NCI-H1694 (cell line): ENCODE measurements at places on chromosomes 4 and X.

GRCh38 chr4:1325681-1326635, 21.1 kb upstream of the UVSSA start:
- DNase-seq: no peak

DNA sequence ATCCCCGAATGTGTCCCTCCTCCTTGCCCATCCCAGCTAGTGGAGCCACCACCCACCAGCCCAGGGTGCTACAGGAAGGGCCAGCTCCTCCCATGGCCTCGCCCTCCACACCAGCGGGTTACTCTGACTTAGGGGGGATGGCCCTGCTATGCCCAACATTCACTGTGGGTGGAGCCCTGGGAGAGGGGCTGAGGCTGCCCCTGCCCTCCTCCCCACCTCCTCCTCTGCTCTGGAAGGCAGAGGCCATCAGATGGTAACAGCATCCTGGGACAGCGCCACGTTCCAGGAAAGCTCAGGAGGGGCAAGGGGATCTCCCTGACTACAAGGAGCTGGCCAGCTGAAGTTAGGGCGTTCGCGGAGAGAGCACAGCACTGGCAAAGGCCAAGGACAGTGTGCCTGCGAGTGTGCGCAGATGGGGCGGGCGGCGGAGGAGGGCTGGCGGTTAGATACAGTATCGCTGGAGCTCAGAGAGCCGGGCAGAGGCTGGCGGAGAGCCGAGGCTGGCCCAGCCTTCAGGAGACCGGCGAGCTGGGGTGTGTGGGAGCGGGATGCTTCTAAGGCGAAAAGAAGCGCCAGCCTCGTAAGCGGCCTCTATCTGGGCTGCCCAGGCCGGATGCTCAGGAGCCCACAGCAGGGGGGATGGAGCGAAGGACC, 1.5 kb downstream of the JAKMIP1 start:
- DNase-seq: peak; percentile 14

DNA sequence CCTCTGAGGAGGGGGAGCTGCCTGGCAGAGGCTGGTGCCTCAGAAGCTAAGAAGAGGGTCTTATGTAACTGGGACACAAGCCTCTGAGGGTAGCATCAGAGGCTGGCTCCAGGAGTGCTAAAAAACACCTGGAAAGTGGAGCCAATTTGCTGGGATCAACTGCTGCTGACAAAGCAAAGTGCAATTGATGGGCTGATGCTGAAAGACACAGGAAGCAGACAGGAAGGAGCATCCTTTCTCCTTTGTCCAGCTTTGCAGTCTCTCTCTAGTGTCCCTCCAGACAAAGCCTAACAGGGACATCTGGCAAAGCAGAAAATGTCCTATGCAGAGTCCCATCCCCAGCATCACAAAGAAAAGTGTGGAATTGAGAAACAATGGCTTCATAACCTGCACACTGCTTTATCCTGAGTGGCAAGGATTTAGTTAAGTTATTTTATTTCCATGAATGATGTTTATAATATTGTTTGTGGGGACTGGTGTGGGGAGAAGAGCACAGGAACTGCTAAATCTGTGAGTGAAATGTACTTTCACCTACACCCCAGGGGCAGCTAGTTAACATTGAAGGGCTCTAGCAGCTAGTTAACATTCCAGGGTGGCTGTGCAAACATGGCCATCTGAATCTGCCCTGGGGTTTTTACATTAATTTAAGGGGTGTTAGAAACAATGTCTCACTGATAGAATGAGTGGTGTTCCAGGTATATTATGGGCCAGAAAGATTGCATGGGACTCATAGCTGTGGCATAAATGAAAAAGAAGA, 25.6 kb upstream of the MBTPS2 start:
- no peak for DNase-seq

DNA sequence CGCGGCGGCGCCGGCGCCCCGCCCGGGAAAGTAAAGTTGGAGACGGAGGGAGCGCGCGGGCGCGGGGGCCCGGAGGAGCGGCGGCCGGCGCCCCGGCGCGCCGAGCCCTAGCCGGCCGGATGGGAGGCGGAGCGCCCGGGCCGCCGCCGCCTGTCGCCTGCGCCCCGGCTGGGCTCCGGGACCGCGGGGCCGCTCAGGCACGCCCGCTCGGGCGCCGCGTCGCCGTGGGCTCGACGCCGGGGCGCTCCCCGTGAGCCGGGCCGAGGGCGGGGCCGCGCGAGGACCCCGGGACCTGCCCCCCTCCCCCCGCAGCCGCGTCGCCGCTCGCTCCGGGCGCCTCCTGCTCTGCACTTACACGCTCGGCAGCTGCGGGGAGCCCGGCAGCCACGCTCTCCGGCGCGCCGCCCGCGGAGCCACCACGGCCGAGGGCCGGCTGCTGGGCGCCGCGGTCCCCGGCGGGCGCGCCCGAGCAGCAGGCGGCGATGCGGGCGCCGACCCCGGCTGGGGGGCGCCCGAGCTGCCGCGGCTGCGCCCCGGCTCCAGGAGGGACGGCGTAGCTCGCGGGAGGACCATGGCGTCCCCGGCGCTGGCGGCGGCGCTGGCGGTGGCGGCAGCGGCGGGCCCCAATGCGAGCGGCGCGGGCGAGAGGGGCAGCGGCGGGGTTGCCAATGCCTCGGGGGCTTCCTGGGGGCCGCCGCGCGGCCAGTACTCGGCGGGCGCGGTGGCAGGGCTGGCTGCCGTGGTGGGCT, at the start of gene ADRA2C:
Gene ADRA2C (plus strand): TSS at position 350 of the 749 bp plus-strand sequence. CDS start 222 bp downstream, at position 572.
- no peak for DNase-seq

- no peak for DNase-seq
Measured at GRCh38 chr4:2745981-2746806, 9.9 kb downstream of the TNIP2 start.

GRCh38 chr4:142120921-142121320, 484.5 kb downstream of the IL15 start:
- no peak for DNase-seq

DNA sequence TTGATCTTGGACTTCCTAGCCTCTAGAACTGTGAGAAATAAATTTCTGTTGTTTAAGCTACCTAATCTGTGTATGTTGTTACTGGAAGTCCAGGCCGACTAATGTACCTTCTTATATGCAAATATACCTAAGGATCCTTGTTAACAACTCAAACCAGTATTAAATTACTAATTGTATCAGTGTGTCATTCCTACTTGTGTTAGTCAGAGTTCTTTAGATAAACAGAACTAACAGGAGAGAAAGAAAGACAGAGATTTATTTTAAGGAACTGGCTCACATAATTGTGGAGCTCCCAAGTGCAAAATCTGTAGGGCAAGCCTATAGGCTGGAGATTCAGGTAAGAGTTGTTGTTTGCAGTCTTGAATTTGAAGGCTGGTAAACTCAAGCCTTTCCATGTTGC, 120.0 kb downstream of the ADGRL3 start:
- no peak for DNase-seq

GRCh38 chr4:75340561-75340960, 173.6 kb downstream of the RCHY1 start:
- DNase-seq: no peak

DNA sequence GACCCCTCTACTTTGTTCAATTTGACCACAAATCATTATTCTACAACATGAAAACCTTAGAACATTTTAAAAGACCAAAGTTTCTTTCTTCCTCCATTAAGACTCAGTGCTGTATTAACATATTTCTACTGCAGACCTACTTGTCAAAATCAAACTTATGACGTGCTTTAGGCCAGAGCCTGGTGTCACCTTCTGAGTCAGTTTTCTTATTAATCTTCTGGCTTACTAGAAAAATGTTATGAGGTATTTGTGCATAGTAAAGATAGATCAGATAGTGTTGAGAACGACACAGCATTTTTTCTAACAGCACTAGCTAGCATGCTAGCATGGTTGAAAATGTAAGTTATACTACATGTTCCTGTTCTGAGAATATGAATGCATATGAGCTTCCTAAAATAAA, 333.6 kb upstream of the FAM241A start:
- no peak for DNase-seq

- DNase-seq: no peak
Measured at GRCh38 chr4:127771535-127772275, 10.4 kb upstream of the HSPA4L start.

GRCh38 chr4:30380404-30380998, 339.7 kb upstream of the PCDH7 start:
- DNase-seq: peak; percentile 39

GRCh38 chr4:38759113-38759789, 23.5 kb downstream of the TLR10 start:
- no peak for DNase-seq

DNA sequence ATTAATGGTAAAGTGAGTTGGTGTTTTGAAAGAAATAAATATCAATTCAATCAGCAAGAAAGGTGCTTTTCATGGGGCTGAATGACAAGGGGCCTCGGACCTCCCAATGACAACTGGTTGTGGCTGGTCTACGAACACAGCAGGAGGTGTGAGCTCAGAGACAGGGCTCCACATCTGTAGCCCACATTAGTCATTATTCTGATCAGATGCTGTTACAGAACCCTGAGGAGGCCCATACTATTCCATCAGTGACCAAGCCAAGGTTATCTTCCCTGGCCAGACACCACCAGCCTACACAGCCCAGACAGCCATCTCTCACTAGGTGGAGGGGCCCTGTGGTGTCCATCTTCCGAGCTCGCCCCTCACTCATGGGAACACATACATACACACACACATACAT, 168.8 kb downstream of the SH3KBP1 start:
- no peak for DNase-seq

DNA sequence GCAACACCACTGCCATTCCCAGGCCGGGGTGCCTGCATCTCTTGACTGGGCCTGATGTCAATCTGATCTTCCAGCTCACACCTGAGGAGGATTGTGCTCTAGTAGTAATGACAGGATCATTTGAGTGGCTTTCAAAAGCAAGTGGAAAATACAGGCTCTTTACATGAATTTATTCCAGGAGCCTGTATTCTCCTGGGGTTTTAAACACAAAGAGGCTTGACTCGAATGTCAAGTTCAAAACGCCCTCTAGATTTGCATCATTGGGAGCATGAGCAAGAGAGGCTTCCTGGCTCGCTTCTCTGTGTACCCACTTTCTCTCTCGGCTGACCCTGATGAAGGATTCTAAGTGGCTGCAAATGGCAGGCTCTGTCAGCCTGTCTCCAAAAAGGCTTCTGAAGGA, 199.5 kb upstream of the PUDP start:
- DNase-seq: no peak

DNA sequence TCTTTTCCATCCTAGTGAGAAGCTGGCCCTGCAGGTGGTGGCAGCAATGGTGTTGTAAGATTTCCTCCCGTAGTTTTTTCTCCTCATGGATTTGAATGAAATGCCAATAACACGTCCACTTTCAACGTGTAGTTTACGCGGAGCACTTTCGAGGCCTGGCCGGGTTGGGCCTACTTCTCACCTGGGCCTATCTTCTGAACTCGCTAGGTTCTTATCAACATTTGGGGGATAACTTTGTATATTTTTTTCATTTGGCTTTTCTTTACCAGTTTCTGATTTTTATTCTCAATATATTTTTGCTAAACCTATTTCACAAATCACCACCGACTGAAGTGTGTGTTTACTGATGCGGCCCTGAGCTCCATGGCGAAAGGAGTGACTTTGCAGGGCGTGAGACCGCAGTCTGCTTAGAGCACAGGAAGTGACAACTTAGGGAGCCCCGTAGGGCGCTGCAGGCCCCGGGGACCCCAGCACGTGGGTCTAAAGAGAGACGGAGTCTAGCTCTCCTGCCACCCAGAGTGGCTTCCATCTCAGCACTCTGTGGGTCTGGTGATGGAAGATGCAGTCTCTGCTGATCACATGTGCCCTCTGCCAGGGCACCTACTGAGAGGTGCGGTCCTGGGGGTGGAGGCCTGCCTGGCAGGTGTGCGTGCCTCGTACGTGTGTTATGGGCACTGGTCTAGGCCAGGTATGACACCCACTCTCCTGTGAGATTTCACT, 29.1 kb downstream of the NELFA start:
- DNase-seq: no peak
